Renal cortex interstitium (tissue), 15 donors: ENCODE measurements at places on chromosomes 1 and 21. TPM values are rescaled to one million over a fixed set of nuclear protein-coding genes. Genes with fewer than 3 reads are reported as not detected.

DNA sequence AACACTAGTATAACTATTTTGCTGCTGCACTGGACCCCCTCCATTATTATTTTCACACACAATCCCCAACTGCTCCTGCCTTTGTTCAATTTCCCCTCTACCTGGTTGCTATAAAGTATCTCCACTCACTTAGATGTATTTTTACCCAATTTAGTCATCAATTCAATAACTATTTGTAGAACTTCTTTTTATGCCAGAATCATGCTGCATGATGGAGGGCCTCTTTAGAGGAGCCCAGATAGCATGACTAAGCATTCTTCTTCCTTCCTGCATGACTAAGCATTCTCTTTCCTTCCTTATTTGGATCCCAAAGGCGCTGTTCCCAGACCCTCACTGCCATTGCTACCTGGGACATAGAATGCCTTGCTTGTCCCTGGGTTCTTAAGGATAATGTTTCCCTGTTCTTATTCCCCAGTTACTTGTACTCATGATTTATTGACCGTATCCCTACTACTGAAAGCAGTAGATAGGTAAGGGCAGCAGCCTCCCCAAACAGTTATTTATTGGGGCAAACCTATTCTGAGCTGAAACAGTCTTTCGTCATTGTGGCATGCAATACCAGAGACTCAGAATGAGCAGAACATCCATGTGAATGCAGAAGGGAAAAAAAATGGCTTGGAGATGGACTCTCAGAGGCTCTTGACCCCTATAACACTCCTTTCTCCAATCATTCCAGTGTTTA lies 89.3 kb upstream of the AKT3 start:
- no peak for DNase-seq

Gene KRTAP25-1
- not detected for polyA plus RNA-seq

DNA sequence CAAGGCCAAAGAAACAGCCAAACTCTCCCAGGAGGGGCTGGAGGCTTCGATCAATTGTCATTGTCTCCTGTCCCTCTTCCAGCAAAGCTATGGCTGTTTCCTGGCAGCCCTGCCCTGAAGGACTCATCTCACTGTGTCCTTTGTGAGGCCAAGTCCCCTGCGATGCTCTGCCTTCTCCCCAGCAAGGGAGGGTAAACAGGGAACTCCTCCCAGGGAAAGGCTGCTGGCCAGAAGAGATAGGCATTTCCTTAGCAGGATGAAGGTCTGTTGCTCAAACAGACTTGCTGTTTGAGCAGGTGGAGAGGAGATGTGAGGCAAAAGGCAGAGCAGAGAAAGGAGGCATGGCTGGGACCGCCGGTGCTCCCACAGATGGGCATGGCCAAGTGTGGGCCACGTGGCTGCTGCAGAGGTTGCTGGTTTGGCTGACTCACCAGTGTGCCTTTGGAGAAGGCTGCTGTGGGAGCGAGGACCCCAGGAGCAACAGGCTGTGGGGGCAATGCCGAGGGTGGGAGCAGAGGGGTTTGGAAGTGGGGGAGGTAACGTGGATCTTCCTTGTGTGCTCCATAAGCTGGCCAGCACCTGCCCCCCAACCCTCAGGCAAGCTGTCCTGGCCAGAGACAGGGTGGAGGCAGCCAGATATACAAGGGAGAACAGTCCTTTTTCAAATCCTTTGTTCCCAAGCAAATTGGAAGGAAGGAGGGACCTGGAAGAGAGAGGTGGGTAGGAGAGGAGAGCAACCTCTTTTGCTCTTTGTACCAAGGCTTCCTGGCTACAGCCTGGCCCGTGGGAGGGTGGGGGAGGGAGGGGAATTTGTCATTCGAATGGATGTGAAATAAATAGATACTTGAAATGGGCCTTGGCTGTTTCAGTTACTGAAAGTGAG lies 449.8 kb downstream of the SIPA1L2 start:
- DNase-seq = no peak

DNA sequence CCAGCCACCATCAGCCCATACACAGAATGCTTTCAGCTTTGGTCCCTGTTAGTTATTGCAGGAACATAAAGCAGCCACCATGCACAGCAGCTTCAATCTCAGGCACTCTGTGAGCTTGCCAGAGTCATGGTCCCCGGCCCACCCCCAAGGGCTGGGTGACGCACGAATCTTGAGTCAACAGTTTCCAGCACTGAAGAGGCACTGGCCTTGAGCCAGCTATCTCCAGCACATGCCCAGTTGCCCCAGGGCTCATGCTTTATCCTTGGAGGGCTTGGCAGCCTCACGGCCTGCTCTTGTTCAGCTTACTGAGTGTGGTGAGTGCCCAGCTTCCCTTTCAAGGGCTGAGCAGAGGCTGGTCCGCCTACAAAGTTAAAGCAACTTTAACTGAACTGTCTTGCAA lies 200.7 kb upstream of the RAB4A start:
- no peak for DNase-seq

- no peak for DNase-seq
Measured at GRCh38 chr21:42900446-42900845, 7.3 kb downstream of the NDUFV3 start.

DNA sequence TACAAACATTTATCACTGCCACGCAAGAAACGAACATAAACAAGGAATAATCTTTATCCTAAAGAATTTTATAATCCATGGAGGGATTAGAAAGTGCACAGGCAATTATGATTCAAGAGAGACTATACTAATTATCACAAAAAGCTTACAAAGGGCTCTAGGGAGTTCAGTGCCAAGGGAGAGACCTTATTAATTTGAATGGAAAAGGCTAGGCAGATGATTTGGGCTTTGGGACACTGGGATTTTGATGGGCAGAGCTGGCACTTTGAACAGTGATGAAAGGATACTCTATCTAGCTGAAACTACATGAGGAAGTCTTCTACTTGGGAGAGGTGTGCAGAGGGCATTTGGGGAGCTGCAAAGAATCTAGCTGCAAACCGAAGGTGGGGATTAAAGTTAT lies 48.9 kb upstream of the IVNS1ABP start:
- no peak for DNase-seq

DNA sequence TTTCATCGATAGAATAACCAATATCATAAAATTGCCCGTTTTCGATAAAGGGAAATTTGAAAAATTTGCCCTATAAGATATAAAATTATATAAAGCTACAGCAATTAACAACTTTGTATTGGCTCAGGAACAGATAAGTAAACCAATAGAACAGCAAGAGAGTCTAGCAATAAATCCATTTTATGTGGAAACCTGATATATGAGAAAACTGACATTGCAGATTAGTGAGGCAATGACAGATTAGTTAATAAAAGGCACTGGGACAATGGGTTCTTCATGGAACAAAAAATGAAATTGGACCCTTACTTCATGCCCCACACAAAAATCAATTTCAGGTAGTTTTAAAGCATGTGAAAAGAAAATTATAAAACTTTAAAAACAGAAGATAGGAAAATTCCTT lies 169.9 kb upstream of the ST6GALNAC5 start:
- no peak for DNase-seq

GRCh38 chr21:42209801-42210479 lies 9.0 kb upstream of the ABCG1 start:
- DNase-seq = no peak

Gene MPL
- polyA plus RNA-seq = 0.78 TPM

DNA sequence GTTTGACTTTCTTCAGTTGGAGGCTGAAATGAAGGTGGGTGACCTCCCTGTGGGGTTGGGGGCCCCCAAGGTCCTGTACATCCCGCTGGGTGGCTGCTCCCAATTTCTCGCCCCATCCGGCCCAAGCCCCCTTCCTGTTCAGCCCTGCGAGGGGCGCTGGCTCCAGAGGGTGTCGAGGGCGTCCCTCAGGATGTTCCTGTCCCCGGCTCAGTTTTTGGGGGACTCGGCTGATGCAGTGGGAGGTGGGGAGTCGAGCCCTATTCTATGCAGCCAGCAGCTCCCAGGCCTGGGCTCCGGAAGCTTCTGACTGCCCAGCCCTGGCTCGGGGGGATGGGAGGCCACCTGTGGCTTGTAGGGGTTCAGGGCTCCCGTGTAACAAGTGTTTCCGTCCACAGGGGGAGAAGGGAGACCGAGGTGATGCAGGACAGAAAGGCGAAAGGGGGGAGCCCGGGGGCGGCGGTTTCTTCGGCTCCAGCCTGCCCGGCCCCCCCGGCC lies 38.2 kb downstream of the SLC19A1 start:
- DNase-seq = no peak

- no peak for DNase-seq
Measured at GRCh38 chr1:30719406-30720270, 3.7 kb downstream of the MATN1 start.

DNA sequence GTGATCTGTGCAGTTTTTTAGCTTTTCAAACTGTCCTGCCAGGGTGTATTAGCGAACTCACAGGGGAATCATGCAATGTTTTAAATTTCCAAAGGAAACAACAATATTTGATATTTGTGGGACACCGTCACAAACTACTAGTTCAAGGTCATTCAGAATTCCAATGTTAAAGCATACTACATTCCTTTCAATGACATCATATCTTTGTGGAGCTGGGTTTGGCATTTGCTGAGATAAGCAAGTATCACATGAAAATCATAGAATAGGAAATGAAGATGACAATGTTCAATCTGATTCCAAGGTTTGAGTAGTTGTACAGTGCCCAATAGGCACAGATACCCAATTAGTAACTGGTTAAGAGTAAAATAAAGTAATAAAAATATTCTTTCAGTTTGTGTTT lies 35.6 kb downstream of the NUF2 start:
- no peak for DNase-seq

GRCh38 chr1:83497563-83497962 lies 501.4 kb downstream of the TTLL7 start:
- no peak for DNase-seq

GRCh38 chr1:115112496-115113375 lies 23.4 kb upstream of the TSPAN2 start:
- DNase-seq = peak; percentile 34

GRCh38 chr21:43957128-43957571 lies 55.0 kb upstream of the TRAPPC10 start:
- DNase-seq = no peak

Gene MARK1
- polyA plus RNA-seq = 8.9 TPM

DNA sequence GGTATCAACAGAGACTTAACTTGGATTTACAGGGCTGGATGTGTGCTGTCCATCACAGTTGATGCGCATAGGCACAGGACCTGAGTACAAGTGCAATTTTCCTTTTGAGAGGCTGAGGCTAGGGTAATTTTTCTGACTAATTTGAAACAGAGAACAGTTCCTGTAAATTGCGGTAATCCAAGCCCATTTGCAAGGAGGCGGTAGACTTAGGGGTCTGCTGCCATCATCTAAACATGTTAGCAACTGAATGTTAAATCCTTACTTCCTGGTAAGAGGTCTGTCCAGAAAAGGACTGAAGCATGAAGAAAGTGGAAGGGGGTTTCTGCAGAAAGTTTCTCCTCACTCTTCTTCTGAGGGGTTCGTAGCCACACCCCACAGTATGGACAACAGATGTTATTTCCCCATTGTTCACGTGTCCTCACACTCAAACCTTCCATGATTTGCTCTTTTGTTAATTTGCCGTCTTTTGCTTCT lies 23.7 kb upstream of the C1orf198 start:
- DNase-seq = no peak

Gene SHCBP1L
- 0.62 TPM for polyA plus RNA-seq

DNA sequence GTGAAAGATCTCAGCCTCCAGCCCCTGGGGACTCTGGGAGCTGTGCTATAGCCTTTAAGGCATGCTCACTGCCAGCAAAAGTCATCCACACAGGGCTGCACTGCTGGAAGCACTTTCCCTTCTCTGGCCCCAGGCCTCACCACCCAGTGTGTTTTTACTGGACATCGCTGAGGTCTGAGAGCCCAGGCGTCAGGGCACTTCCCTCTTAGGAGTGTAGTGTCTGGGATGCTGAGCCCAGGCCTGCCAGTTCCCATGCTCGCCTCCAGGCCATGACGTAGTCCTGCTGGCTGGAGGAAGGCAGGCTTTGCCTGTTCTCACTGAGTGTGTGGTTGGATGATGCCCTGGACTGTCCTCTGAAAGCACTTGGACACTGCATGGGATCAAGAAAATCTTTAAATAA lies 101.2 kb downstream of the GDAP2 start:
- DNase-seq = no peak

Gene SPRR1A
- not detected for polyA plus RNA-seq

Gene ARID1A
- polyA plus RNA-seq = 107 TPM

- no peak for DNase-seq
Measured at GRCh38 chr1:205494115-205494514, 10.4 kb upstream of the CDK18 start.

- DNase-seq = no peak
Measured at GRCh38 chr1:97348599-97349265, 572.1 kb downstream of the DPYD start.
